ENCODE measurements at places on chromosomes 3 and 15.

GRCh38 chr3:45683417-45684326 is 5.5 kb upstream of the SACM1L start:
- no peak for DNase-seq
- peaks cover 16% of the 10 kb centered on the region for H3K36me3 ChIP-seq
- H3K27ac ChIP-seq, result no peak overlapping the region

GRCh38 chr3:186142393-186142932 is 33.6 kb upstream of the ETV5 start:
- H3K27ac ChIP-seq, result no peak overlapping the region
- no peaks in the 10 kb centered on the region for H3K36me3 ChIP-seq
- H3K4me3 ChIP-seq, result no peak overlapping the region
- H3K27me3 ChIP-seq, result no peaks in the 10 kb centered on the region
- no peak for DNase-seq

DNA sequence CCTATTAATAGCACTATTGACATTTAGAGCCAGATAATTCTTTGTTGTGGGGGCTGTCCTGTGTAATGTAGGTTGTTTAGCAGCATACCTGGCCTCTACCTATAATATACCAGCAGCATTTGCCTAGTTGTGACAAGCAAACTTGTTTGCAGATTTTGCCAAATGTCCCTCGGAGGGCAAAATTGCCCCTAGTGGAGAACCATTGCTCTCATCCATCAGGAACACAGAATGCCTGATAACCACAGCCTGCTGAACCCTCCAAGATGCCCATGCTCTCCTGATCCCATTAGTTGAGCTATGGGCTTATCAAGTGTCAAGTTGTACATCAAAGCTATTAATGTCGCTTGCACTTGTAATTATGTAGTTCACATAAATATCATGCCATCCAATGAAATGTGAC is 15.0 kb upstream of the KBTBD8 start:
- DNase-seq, result no peak
- no peaks in the 10 kb centered on the region for H3K36me3 ChIP-seq
- H3K27me3 ChIP-seq, result no peaks in the 10 kb centered on the region
- no peak overlapping the region for H3K4me3 ChIP-seq

- no peak for DNase-seq
- H3K27ac ChIP-seq, result no peak overlapping the region
- H3K4me1 ChIP-seq, result no peaks in the 10 kb centered on the region
- peaks cover 5% of the 10 kb centered on the region for H3K36me3 ChIP-seq
- no peaks in the 10 kb centered on the region for H3K27me3 ChIP-seq
Observed at GRCh38 chr3:38549957-38550840, 54.1 kb downstream of the EXOG start.

- DNase-seq, result no peak
- no peaks in the 10 kb centered on the region for H3K4me1 ChIP-seq
- no peak overlapping the region for H3K27ac ChIP-seq
Observed at GRCh38 chr3:133882986-133883586, 12.6 kb downstream of the RAB6B start.

- no peak overlapping the region for H3K27ac ChIP-seq
- H3K36me3 ChIP-seq, result no peaks in the 10 kb centered on the region
- no peak overlapping the region for H3K4me3 ChIP-seq
- DNase-seq, result no peak
- no peaks in the 10 kb centered on the region for H3K27me3 ChIP-seq
- H3K4me1 ChIP-seq, result peaks cover 5% of the 10 kb centered on the region
Observed at GRCh38 chr3:14520149-14520548, 20.0 kb downstream of the GRIP2 start.

GRCh38 chr3:161419555-161420333 is 48.4 kb upstream of the SPTSSB start:
- H3K4me1 ChIP-seq, result peaks cover 18% of the 10 kb centered on the region
- no peak for DNase-seq
- no peak overlapping the region for H3K4me3 ChIP-seq

GRCh38 chr15:32831485-32831884 is 113.7 kb downstream of the GREM1 start:
- no peak for DNase-seq
- peaks cover 4% of the 10 kb centered on the region for H3K4me1 ChIP-seq
- no peaks in the 10 kb centered on the region for H3K36me3 ChIP-seq
- H3K4me3 ChIP-seq, result no peak overlapping the region

GRCh38 chr3:112610121-112610520 is 30.8 kb downstream of the CCDC80 start:
- peaks cover 5% of the 10 kb centered on the region for H3K36me3 ChIP-seq
- no peak overlapping the region for H3K4me3 ChIP-seq
- no peak for DNase-seq
- H3K4me1 ChIP-seq, result peaks cover 57% of the 10 kb centered on the region
- no peaks in the 10 kb centered on the region for H3K27me3 ChIP-seq
- H3K27ac ChIP-seq, result peak overlapping the region; percentile 9

GRCh38 chr3:124412644-124413043 is 317.6 kb upstream of the UMPS start:
- H3K27ac ChIP-seq, result no peak overlapping the region
- H3K27me3 ChIP-seq, result no peaks in the 10 kb centered on the region
- peaks cover 16% of the 10 kb centered on the region for H3K36me3 ChIP-seq
- no peak for DNase-seq

GRCh38 chr3:103089758-103090157 is 654.9 kb downstream of the ZPLD1 start:
- H3K27me3 ChIP-seq, result no peaks in the 10 kb centered on the region
- no peak overlapping the region for H3K27ac ChIP-seq
- H3K4me3 ChIP-seq, result no peak overlapping the region
- no peak for DNase-seq
- no peaks in the 10 kb centered on the region for H3K36me3 ChIP-seq
- no peaks in the 10 kb centered on the region for H3K4me1 ChIP-seq

- H3K4me1 ChIP-seq, result no peaks in the 10 kb centered on the region
- peaks cover 36% of the 10 kb centered on the region for H3K27me3 ChIP-seq
- no peak overlapping the region for H3K27ac ChIP-seq
- H3K4me3 ChIP-seq, result no peak overlapping the region
Observed at GRCh38 chr3:128036119-128036518, 16.1 kb upstream of the SEC61A1 start.

DNA sequence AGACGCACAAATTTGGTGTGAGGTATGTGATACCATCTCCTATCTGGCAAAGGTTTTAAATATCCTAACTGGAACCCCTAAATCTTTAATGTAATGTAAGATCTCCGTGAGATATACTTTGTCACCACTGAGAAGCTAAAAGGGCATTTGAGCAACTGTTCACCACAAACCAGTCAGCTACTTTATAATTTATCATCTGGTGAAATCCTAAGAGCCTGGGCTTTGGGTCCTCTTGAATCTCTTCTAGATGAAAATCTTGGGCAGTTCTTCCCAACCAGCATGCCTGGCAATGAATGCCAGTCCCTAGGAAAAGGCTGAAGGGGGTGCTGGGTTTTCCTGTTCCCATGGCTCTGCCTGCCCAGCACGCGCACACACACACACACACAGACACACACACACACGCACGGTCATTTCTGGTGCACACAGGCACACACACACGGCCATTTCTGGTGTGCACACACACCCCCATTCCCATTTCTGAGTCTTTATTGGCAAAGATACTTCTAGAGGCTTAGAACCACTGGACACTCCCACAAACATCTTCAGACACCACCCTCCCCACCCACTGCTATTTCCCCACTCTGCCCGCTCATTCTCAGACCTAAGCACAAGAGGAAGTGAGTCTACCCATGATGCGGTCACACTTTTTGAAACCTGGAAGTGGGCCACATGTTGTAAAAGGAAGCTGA is 72.6 kb downstream of the MYO1E start:
- no peaks in the 10 kb centered on the region for H3K36me3 ChIP-seq
- H3K27me3 ChIP-seq, result no peaks in the 10 kb centered on the region
- no peak for DNase-seq
- H3K27ac ChIP-seq, result no peak overlapping the region
- peaks cover 15% of the 10 kb centered on the region for H3K4me1 ChIP-seq

DNA sequence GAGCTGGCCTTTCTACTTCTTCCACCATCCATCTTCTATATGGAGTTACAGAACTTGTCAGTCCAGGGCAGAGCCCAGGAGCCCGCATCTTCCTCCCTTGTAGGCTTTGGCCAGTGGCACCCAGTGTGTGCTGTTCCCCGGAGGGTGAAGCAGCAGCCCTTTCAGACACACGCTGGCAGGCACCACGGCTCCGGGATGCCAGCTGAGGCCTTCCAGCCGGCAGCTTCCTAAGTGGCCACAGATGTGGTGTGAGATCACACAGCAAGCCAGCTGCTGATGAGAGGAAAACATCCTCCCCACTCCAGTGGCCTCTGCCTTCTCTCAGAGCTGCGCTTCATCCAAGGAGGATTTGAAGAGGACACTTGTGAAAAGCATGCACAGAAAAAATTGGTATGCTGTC is 24.1 kb downstream of the CRABP1 start:
- H3K4me3 ChIP-seq, result no peak overlapping the region
- H3K36me3 ChIP-seq, result no peaks in the 10 kb centered on the region
- no peaks in the 10 kb centered on the region for H3K27me3 ChIP-seq
- no peak for DNase-seq

DNA sequence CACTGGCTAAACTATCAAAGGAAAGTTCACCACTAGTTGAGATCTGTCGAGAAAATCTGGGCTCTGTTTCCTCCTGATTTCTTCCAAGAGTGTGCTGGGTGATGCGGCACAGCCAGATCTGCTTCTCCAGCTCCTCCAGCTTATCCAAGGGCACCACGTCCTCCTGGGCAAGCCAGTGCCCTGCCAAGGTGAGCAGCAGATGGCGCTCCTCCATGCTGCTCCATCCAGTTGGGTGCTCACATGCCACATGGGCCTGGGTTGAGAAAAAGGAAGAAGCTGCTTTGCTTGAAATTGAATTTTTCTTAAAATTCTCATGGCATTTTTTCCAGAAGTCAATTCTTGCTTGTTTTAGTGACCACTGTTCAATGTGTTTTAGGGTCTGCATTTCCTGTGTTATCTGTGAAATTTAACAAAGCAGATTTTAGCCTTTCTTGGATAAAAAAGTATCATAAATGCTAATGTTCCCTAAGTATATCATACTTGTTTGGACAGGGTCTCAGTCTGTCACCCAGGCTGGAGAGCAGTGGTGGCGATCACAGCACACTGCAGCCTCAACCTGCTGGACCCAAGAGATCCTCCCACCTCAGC is 47.3 kb downstream of the EIF3J start:
- H3K27ac ChIP-seq, result no peak overlapping the region
- H3K36me3 ChIP-seq, result peaks cover 29% of the 10 kb centered on the region
- H3K4me3 ChIP-seq, result no peak overlapping the region
- H3K27me3 ChIP-seq, result no peaks in the 10 kb centered on the region

DNA sequence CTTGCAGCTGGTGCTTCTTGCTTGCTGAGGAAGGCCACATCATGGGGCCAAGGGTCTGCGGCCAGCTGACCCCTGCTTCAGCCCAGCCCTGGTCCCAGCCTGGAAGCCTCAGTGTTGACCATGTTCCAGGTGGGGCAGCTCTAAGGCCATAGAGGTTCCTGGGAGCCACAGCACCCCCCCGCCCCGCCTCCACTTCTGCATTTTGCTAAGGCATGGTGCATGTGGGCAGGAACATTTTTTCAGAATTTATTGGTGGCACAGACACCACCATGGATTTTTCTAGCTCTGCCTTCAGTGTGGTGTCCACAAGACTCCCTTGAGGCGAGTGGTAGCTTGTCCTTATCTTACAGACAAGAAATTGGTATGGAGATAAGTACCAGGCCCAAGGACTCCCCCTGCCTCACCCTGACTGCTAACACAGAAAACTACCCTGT is 1.9 kb upstream of the CHST14 start:
- peak overlapping the region; percentile 72 for H3K4me3 ChIP-seq
- H3K27ac ChIP-seq, result no peak overlapping the region
- no peaks in the 10 kb centered on the region for H3K27me3 ChIP-seq

- DNase-seq, result no peak
- no peak overlapping the region for H3K27ac ChIP-seq
- H3K36me3 ChIP-seq, result peaks cover 7% of the 10 kb centered on the region
- no peaks in the 10 kb centered on the region for H3K27me3 ChIP-seq
Observed at GRCh38 chr15:25136119-25136518, 181.3 kb downstream of the SNRPN start.

GRCh38 chr3:179026636-179027035 is 45.0 kb downstream of the ZMAT3 start:
- no peaks in the 10 kb centered on the region for H3K27me3 ChIP-seq
- no peak overlapping the region for H3K27ac ChIP-seq
- H3K4me1 ChIP-seq, result peaks cover 4% of the 10 kb centered on the region
- no peak overlapping the region for H3K4me3 ChIP-seq
- H3K36me3 ChIP-seq, result peaks cover 3% of the 10 kb centered on the region

DNA sequence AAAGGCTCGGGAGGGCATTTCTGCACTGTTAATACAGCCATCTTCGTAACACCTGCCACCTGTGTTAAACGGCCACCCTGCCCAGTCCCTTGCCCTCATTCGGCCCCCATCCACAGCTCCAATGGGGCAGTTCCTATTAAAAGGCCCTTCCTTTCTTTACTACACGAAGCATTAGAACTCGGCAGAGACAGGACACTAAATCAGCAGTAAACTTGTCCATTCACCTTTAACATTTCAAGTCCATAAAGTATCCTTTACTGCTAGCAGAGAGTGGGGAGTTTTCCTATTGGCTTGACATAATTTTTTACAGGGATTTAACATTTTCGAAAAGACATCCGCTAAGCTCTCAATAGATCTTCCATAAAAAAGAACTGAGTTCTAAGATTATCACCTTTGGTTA is 76.3 kb downstream of the LRRN1 start:
- H3K27ac ChIP-seq, result no peak overlapping the region
- H3K36me3 ChIP-seq, result peaks cover 3% of the 10 kb centered on the region
- no peaks in the 10 kb centered on the region for H3K27me3 ChIP-seq
- H3K4me1 ChIP-seq, result no peaks in the 10 kb centered on the region
- no peak overlapping the region for H3K4me3 ChIP-seq
- DNase-seq, result no peak

DNA sequence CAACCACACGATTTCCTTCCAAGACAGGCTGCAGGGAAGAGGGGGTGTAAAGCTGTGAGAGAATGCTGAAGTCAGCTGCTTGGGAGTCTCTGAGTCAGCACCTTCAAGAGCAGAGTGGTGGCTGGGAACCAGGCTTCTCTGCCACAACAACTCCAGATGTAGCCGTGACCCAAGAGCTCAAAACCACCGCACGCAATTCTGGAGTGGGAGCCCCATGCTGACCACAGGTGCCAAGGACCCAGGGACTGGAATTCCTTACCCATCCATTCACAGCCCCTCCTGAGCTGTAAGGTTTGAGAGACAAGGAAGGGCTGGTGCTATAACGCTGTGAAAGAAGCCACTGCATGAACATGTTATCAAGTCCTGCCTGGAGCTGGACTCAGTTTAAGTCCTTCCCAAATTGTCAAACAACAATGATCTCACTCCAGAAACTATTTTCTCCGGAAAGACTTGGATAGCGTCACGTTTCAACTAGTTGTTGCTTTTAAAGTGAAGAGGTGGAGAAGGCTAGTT is 61.4 kb downstream of the UMPS start:
- peaks cover 9% of the 10 kb centered on the region for H3K4me1 ChIP-seq
- H3K27ac ChIP-seq, result peak overlapping the region; percentile 47
- H3K36me3 ChIP-seq, result no peaks in the 10 kb centered on the region
- no peak overlapping the region for H3K4me3 ChIP-seq
- DNase-seq, result no peak

- no peaks in the 10 kb centered on the region for H3K27me3 ChIP-seq
- H3K27ac ChIP-seq, result no peak overlapping the region
- peaks cover 3% of the 10 kb centered on the region for H3K4me1 ChIP-seq
- DNase-seq, result no peak
- no peaks in the 10 kb centered on the region for H3K36me3 ChIP-seq
Observed at GRCh38 chr3:146969356-146969755, 364.2 kb upstream of the PLSCR5 start.

GRCh38 chr15:74311734-74312444 is 55.6 kb downstream of the CYP11A1 start:
- no peaks in the 10 kb centered on the region for H3K27me3 ChIP-seq
- peak; percentile 46 for DNase-seq
- peak overlapping the region; percentile 3 for H3K4me3 ChIP-seq
- H3K27ac ChIP-seq, result no peak overlapping the region
- H3K4me1 ChIP-seq, result peaks cover 56% of the 10 kb centered on the region

Measured in neural crest cell (in vitro differentiated cells).